Cerebellar nuclear complex (tissue), 1 donor: ENCODE measurements at places on chromosomes 7 and 10.

DNA sequence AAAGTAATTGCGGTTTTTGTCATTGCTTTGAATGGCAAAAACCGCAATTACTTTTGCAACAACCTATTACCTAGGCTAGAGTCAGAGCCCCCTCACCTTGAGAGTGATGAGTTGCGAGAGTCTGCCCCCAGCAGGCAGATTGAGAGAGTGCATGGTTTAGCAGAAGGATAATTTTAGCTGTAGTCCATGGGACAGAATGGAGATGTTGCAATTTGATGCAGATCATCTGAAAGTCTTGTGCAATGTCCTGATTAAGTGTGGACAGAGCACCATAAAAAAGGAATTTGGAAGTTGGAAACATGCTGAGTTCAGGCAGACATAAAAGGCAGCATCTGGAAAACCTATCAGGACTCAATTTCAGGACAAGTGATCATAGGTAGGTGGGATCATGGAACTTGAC, 48.7 kb downstream of the GPR141 start:
- DNase-seq = no peak

DNA sequence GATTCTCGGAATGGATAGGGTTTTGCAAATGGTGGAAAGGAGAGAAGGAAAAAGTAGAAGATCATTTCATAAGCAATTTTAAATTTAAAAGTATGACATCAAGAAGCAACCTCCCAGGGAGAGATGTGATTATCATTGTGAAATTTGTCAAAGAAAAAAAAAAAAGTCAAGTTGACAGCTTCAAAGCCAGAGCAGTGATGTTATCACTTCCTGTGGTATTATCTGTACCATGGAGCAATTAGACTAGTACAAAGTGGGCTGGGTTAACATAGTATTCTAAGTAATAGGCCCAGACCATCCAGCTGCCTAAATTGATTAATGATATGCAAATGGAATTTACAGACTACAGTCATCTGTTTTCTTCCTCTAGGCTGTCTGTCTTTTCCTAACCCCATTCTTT, 84.0 kb upstream of the NPY start:
- no peak for DNase-seq

DNA sequence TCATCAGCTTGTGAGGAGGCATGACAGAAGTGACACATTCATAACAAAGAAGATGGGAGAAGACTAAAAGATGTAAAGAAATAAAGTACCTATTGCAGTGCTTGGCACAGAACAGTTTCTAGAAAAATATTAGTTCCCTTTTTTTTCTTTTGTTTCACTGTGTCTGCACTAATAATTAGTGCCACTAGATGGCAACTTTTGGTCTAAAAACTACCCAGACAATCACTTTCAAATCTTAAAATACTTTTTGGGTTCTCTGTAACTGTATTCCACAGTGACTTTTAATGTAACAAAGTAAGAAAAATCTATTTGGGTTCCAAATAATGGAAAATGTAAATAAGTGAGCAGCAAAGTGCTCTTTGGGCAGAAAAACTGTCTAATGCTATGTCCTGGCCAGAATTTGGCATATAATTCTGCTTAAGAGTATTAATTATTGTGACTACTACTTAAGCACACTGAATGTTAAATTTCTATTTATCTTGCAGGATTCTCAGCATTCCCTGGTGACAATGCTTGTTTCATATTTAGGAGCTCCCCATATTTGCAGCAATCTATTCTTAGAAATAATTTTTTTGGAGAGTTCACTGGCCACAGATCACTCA, 134.8 kb upstream of the KIF5B start:
- DNase-seq = no peak

DNA sequence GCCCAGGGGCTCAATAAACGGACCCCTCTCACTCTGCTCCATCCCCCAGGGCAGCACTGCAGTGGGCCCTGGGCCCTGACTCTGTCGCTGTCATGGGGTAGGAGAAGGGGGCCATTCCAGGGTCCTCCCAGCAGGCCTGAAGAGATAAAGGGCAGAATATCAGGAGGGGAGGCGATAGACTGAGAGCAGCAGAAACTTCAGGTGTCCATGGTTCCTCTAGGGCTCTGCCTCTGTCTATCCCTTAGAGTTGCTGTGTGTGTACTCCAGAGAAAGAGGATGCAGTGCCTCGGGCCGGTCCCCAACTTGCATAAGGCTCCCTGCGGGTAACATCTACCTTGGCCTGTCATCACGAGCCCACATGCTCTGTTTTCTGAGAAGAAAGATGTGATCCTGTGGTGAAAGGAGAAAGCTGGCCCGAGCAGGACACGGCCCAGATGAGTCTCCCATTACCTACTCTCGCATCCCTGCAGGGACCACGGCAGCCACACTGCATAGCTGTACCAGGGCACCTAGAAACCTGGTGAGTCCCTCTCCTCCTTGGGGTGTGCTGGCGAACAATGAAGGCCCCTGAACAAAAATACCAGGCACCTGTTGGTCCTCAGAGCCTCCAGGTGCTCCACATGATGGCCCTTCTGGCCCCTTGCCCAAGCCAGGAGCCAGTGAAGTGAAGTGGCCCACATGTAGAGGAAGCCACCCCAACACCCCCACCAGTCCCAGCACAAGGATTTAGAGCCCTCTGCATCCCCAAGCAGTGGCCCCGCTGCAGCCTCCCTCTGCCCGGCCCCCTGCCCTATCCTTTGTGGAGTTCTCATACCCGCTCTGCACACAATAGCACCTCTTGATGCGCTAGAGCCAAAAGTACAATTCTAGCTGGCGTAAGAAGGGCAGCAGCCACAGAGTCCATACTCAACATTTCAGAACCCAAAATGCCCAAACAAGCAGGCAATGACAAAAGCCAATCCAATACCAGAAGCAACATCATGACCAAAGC, 106.8 kb downstream of the ARHGAP22 start:
- no peak for DNase-seq

DNA sequence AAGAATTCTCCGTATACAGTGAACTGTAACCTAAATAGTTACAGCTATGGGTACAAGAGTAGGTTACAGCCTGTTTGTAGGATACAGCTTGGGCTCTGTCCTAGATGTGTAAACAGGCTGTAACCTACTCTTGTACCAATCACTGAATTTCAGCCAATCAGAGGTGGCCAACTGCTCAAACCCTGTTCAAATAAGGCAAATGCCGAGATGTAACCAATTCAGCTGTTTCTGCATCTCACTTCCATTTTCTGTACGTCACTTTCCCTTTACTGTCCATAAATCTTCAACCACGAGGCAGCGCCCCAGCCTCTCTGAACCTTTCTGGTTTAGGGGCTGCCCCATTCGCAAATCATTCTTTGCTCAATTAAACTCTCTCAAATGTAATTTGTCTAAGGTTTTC, 8.3 kb upstream of the MMP21 start:
- no peak for DNase-seq

GRCh38 chr7:158759749-158760444, 55.3 kb upstream of the NCAPG2 start:
- no peak for DNase-seq

DNA sequence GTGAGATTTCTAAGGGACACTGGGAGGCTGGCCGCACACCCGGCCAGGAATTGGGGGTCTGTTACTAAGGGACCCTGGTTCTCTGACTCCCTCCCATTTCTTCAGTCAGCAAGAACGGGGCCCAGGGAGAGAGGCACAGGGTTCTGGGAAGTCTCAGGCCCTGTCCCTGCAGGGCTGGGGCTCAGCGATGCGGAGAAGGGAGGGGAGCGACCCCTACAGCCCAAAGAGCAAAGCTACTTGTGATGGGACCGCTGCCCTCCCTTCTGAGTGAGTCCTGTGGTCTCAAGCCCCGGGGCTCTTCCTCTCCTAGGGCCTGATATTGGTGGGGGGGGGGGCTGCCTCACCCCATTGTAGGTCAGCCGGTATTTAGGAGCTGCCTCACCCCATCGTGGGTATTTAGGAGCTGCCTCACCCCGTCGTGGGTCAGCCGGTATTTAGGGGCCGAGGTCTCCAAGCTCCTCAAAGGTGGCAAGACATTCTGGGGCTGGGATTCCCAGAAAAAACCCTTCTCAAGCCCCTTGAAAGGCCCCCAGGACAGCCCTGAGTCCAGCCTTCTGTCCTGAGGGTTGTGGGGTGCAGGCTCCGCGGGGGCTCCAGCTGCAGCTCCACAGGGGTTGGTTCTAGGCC, 16.9 kb upstream of the NKX6-2 start:
- DNase-seq = no peak

DNA sequence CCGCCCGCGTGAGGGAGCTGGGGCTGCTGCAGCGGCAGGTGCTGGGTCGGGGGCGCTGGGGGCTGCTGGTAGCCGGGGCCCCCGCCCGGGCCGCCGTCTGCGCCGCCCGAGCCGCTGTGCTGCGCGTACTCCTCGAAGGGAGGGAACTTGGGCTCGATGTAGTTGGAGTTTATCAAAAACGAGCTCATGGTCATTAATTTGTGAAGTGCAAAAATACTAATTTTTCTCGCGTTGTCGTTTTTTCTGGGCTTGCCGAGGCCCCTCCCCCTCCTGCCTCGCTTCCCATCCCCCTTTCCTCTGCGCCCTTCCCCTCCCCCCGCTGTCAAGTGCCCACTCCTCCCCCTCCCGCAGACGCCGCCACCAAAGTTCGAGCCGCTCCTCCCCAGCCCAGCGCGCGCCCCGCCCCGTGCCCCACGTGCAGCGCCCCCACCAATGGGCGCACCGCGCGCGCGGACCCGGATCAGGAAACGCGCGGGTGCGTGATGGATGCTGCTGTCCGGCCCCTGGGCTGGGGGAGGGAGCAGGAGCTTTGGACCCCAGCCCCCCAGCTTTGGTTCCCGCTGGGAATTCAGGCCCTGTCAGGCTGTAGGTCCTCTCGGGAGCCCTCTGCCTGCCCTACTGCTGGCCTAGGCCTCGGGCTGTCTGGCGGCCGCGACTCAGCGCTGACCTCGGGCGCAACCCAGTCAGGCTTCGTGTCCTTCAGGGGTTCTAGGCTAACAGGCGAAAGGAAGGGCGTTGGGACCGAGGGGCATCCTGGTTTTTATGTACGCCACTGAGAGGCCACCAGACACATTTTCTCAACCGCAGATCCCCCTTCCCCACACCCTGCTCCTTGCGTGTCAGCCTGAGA, at the start of gene HOXA4:
Gene HOXA4 (minus strand): TSS at position 218 of the 850 bp plus-strand sequence. CDS start 24 bp downstream, at position 194.
- no peak for DNase-seq

DNA sequence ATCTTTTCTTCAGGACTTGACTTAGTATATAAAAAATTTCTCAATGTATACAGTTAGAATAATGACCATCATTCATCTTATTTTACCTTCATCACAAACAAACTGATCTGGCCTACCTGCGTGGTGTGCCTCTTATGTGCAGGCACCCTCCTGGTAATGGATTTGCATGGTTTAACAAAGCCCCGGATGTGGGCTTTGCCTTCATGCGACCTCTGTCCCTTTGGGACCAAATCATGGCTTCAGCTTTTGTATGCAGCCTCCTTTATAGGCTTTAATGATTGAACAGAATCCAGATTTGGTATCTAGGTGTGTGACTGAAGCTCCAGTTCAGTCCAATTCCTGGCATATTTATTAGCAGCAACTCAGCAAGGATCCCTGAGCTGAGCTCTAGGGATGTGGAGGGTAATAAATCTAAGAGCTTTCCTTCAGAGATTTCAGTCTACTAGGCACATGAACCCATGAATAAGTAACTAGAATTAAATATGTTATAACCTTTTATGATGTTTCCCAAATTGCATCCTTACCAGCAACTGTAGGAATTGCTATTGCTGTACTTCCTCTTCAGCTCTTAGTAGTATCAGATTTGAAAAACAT, 256.9 kb downstream of the ABCA13 start:
- no peak for DNase-seq

- DNase-seq = peak; percentile 46
Observed at GRCh38 chr7:120554960-120555571, 282.1 kb downstream of the KCND2 start.

DNA sequence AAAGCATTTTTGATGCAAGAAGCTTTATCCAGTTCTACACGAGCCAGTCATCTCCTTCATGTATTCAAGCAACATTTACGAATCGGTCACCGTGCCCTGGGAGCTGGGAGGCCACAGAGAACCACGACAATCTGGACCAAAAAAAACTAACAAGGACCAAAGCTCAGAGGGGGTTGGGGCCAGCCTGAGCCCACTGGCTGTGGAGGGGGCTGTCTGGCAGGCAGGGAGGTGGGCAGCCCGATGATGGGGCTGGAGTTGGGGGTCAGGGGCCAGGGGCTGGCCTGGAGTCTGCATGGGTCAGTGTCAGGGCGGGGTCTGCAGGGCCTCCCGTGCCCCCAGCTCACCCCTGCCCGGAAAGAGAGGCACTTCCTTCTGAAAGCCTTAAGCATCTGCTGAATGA, 12.5 kb upstream of the GRIFIN start:
- no peak for DNase-seq

- no peak for DNase-seq
Observed at GRCh38 chr10:11475831-11476434, 135.5 kb downstream of the USP6NL start.

GRCh38 chr7:115987486-115987885, 43.1 kb downstream of the TFEC start:
- no peak for DNase-seq

DNA sequence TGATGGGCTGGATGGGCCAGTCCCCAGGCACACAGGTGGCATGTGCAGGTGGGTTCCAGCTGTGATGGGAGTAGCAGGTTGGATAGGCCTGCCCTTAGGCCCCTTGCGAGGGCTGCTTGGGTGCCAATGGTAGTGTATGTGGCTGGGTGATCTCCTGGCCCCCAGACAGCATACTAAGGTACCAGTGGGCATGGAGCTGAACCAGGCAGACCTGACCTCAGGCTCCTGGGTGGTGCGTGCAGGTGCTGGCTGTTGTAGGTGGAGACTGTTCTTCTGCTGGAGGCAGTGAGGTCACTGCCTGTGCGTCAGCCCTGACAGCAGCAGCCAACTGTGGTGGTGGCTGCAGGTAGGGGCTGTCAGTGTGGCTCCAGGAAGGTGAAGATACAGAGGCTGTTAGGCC, 384.7 kb downstream of the ANKRD7 start:
- DNase-seq = no peak
